Left lung (tissue), 14 donors: ENCODE measurements at places on chromosomes 11 and 22.

- DNase-seq, result no peak
Observed at GRCh38 chr11:36450110-36450572, 59.9 kb downstream of the TRAF6 start.

DNA sequence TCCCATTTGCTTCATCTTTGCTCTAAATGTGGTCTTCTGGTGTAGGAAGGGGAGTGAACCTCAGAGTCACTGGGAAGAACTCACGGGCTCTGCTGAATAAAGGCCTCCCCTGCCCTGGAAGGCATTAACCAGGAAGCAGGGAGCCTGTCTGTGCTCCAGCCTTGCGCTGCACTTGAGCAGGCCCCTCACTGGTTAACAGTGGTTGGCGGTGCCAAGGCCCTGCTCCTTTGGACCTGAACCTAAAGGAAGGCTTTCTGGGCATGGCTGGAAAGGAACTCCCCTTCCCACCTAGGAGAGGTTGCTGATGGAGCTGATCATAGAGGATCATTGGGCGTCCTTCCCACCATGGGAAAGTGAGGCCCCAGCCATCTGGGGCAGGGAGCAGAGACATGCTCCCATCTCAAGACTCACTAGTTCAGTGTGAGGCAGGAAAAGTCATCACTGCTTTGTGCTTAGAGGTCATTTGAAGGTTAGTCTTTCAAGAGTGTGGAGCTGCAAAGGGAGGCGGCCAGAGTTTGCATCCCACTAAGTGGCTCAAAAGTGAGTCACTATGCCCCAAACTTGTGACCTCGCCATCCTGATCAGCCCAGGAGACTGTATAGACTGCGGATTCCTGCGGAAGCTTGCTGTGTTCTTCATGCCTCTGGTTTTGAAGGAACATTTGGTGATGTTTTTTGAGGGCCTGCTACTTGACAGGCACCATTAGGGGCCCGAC, 50.4 kb downstream of the DBX1 start:
- no peak for DNase-seq

- no peak for DNase-seq
Observed at GRCh38 chr11:69682221-69682620, 7.1 kb upstream of the LTO1 start.

GRCh38 chr22:39985383-39986035, 9.2 kb upstream of the FAM83F start:
- no peak for DNase-seq

- no peak for DNase-seq
Observed at GRCh38 chr11:64238076-64238475, 2.8 kb upstream of the FKBP2 start.

GRCh38 chr11:17822401-17822781, 87.8 kb downstream of the KCNC1 start:
- no peak for DNase-seq

GRCh38 chr11:117020869-117021564, 77.2 kb downstream of the SIK3 start:
- DNase-seq, result no peak

- no peak for DNase-seq
Observed at GRCh38 chr11:19073454-19074415, 13.2 kb upstream of the MRGPRX2 start.

- DNase-seq, result no peak
Observed at GRCh38 chr11:12402691-12403120, 25.3 kb downstream of the PARVA start.

- DNase-seq, result no peak
Observed at GRCh38 chr11:76025068-76025467, 181.2 kb downstream of the WNT11 start.

DNA sequence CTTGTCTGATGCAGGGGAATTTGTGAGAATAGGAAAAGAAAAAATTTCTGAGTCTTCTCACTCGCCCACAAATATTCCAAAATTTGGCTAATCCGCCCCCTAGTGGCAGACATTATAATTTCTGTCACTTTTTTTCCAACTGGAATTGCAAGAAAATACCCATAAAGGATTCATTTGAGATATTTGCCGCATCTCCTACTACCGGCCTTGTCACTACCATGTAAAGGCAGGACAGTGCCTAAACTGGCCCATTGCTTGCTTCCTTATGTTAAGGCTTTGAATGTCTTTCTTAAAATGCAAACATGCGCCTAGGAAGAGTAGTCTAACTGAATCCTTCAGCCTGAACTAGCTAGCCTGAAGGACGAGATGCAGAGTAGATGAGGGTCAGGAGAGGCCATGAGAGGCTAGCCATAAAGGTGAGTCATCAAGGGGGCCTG, 9.3 kb upstream of the CEP295 start:
- no peak for DNase-seq

DNA sequence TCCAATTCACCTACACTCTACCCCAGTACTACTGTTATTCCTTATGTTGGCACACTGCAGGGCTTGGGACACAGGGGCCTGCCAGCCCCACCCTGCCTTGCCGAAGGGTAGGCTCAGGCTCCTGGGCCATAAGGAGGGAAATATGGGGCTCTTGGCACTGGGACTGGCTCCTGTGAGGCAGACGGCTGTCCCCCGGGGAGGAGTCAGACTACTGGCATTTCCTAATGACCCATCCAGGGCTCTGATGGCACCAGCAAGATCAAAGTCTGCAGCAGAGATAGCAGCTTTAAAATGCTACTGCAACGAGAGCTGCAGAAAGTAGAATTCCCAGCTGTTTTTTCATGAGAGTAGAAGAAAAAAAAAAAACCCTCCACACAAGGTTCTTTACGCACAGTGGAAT, 42.2 kb upstream of the CYP2D6 start:
- DNase-seq, result peak; percentile 29

GRCh38 chr22:18005201-18005926, 19.0 kb downstream of the MICAL3 start:
- DNase-seq, result no peak

DNA sequence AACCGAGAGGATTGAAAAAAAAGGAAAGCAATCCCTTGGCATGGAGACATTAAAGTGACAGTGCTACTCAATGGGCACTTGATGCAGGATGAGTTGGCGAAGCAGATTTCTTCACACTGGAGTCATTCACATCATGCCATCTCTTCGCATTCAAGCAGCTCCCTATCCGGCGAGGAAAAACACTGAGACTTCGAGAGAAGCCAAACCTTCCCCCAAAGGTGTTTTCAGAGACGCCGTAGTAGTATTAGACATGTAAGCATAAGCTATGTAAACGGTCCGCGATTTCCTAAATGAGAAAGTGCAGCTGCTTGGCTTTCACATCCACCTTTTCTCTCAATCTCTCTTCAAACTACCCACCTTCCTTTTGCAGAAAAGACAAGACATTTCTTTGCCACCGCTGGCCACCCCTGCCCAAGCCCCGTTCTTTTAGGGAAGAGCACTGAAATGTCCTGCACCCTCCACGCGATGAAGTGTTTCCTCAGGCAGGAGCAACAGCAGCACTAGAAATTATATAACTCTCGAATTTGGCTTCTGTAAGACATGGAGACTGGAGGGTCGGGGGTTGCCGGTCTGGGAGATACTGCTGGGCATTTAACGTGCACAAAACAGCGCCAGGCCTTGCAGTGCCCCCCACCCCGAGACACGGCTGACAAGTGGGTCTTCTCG, at the start of gene DLG2:
TSS of gene DLG2 (minus strand) at position 13 of the 666 bp plus-strand sequence.
- DNase-seq, result peak; percentile 42

GRCh38 chr22:21622919-21623647, 6.7 kb downstream of the YDJC start:
- DNase-seq, result no peak

GRCh38 chr11:3041699-3042441, 15.4 kb downstream of the CARS1 start:
- DNase-seq, result no peak

DNA sequence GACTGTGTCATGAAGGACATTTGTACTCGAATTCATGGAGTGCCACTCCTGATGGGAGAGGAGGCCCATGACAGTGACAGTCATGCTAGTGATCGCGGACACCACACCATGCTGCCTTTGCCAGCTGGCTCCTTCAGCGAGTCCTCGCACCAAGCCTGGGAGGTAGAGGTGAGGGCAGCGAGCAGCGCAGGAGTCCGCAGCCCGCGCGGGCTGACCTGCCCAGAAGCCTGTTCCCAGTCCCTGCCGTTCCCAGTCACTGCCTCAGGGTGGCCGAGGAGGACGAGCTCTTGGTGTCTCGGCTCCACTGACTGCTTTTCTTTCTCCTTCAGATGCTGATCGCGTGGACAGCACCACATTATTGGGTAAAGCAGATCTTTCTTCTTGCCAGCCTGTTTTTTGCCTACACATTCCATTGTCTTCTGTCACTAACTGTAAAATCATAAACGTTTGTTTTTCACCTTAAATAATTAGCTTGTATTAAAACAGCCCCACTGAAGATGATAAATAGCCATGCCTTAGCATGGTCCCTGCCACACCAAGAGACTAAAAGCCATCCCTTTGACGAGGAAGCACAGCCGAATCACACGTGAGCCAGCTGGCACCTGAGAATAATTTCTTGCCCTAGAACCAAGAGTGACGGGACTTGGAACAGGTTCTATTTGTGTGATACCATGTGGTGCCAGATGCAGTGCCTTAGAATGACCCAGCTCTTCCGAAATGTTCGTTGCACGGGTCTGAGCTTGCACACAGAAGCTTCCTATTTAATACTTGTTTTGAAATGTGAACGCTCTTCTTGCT, 25.5 kb downstream of the FAM118A start:
- DNase-seq, result no peak

GRCh38 chr22:41992496-41992895, 6.1 kb upstream of the WBP2NL start:
- DNase-seq, result no peak

DNA sequence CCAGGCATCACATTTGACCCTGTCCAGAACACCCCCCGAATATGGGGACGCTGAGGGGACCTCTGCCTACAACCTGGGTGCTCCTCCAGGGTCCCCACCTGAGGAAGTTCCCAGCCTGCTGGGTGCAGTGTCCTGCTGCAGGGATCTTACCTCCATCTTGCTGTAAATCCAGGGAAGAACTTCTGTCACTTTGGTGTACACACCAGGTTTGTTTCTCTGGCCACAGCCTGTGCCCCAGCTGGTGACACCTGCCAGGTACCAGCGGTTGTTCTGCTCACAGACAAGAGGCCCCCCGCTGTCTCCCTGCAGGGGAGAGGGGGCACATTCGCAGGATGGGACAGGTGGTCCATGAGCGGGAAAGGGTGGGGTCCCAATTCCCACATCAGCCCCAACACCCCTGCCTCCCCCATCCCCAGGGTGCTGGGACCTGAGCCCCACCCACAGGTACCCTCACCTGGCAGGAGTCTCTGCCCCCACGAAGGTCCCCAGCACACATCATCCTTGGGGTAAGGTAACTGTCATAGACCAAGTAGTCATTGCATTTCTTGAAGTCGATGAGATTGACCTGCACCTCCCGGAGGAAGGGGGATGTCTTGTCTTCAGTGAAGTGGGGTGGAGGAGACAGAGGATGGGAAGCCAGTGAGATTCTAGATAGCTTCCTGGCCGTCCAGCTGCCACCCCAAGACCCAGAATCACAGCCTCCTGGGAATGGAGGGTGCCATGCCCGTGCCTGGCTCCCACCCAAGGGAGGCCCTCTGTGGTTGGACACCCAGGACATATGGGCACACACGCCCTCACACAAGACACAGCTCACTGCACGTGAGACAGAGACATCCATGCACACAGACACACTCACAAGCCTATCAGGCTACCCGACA, 25.5 kb downstream of the TMPRSS13 start:
- peak; percentile 20 for DNase-seq

- DNase-seq, result peak; percentile 56
Observed at GRCh38 chr11:115501893-115502589, 2.2 kb downstream of the CADM1 start.

DNA sequence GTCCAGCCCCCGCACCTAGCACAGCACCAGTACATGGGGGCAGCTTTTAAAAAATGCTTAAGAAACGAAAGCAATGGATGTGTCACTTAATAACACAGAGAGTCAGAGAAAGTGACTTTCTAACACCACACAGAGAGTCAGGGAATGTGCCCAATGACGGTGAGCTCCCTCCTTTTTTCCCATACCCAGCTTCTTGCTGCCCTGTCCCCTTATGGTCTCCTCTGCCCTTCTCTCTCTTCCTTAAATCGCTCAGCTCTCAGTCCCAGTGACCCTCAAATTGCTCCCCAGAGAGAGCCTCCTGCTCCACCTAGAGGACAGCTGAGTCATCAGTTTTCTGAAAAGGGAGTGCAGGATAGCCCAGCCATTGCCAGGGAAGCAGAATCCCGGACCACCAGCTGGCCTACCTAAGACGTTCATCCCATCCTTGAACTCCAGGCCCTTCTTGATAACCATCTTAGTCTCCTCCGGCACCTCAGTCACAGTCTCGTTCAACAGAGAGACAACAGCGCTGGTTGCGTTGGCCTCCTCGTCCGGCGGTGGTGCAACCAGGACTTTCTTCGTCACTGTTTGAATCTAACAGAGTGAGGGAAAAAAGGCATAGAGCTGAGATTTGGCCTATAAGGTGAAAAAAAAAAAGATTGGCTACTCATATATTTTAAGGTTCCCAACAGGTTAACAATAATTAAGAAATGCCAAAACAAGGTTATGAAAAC, 113.5 kb downstream of the SLC1A2 start:
- DNase-seq, result peak; percentile 46

GRCh38 chr11:1825039-1825740, 9.6 kb upstream of the SYT8 start:
- peak; percentile 93 for DNase-seq

DNA sequence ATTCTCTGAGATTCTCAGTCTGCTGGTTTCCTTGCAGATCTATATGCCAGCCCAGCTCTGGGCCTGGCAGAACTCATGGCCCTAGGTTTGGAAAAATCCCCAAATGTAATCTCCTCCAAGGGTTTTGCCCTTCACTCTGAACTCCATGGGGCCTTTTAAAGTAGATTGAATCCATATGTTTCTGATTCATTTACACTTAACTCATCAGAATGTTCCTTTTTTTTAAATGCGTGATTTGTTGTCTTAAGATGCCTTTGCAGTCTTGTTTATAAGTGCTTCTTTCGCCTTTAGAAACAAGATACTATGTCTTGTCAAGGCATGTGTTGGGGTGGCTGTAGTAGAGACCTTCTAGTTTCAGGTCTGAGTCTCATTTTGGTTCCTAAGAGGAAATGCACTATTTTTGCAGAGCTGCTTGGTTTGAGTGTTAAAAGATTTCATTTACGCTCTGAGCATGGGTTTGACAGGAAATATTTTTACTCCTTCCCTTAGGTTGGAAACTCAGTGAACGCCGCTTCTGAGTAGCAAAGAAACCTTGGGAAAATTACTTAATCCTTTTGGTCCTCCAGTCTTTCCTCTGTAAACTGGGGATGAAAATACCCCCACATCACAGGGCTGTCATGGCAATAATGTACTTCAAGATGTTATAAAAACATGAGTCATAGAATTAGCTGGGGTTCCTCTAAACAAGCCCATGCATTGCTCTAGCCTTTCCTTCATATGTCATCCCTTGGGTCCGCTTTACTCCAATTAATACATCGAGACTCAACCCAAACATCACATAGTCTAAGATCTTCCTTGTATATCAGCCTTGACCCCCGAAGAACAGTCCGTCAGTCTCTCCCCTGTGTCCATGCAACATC, 83.5 kb downstream of the SNX19 start:
- DNase-seq, result no peak

DNA sequence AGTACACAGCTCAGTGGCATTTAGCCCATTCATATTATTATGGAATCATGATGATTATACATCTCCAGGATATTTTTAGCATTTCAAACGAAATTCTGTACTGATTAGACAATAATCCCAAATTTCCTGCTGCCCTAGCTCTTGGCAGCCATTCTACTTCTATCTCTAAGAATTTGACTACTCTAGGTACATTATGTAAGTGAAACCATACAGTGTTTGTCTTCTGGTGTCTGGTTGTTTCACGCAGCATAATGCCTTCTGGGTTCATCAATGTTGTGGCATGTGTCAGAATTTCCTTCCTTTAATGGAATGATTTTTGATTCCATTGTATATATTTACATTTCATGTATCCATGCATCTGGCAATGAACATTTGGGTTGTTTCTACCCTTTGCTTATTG, 517.7 kb downstream of the ETS1 start:
- DNase-seq, result no peak

GRCh38 chr22:43376765-43377547, 33.8 kb upstream of the SCUBE1 start:
- DNase-seq, result no peak
